Smooth muscle cell of the brain vasculature (primary cell): ENCODE measurements at places on chromosomes 1 and 21.

DNA sequence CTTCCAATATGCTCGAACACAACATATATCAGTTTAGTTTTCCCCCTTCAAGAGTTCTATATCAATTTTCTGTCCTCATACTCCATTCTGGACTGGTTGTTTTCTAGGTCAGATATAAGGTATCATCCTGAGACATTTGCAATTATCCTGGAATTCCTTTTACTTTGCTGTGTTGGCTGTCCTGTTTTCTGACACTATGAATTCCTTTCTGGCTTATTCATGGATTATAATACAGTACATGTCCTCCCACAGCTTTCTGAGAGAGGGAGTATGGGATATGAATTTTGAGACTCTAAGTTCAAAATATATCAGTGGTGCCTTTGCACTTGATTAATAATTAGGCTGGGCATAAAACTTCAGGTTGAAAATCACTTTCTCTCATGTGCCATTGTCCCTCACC lies 11.9 kb downstream of the PHTF1 start:
- DNase-seq = no peak

- DNase-seq = no peak
These were observed 13.2 kb upstream of the SLC41A1 start for GRCh38 chr1:205826016-205826806.

DNA sequence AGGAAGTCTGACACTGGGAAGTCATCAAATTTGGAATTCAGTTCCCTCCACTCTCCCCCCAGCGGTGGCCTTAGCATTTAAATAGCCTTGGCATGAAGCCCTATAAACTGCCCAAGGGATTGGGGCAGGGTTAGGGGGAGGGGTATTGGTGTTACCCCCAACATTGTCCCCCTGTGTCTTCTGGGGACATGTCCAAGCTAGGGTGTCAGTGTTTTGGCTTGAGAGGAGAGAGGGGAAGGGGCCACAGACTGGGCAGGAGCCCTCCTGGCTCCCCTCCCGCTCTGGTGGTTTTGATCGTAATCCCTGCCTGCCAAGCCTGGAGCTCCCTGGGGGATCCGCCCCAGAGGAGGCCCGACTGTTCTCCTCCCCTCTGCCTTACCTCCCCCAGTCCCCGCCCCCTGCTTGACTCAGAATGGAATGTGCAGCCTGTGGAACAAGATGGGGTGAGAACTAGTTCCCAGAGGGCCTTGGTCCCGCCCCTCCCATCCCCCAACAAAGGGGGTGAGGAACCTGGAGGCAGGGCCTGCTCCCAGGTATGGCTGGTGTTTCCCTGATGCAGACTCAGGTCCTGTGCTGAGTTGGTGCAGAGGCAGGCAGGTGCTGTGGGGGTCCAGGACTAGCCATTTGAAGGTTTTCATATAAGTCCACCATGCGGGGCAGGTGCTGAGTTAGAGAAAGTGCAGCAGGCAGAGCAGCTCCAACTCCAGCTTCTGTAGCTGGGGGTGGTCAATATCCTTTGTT lies 7.4 kb downstream of the SOX13 start:
- no peak for DNase-seq

DNA sequence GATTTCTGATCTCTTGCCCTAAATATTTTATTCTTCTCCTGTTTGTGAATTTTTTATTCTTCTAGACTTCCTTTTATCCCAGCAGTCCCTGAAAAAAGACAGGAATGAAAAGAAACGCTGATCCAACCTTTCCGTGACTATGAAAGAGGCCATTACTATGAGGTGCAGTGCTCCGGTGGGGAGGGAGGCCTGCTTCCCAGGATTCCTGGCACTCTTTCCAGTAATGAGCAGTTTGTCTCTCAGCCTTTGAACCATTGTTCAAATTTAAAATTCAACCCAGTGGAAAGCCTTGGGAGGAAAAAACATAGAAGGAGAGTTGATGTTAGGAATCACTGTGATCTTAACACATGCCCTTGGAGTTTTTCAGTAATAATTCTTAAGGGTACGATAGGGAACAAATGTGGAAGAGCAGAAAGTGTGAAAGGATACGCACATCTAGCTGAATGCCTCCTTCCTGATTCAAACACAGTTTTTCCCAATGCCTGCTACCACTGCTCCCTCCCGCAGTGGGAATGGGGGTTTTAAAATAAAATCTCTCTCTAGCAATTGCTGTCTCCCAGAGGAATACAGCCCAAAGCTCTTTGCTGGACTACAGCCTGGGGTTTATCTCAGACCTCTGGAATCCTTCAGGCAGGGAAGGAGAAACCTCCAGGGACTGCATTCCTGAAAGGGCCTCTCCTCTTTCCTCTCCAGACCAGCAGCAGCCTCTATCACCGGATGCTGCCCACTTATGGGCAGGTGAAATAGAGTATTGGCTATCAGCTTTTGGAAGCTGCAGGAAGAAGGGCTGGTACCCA lies 6.1 kb downstream of the IER5 start:
- no peak for DNase-seq

- DNase-seq = no peak
These were observed 51.8 kb downstream of the CD46 start for GRCh38 chr1:207803678-207804077.

DNA sequence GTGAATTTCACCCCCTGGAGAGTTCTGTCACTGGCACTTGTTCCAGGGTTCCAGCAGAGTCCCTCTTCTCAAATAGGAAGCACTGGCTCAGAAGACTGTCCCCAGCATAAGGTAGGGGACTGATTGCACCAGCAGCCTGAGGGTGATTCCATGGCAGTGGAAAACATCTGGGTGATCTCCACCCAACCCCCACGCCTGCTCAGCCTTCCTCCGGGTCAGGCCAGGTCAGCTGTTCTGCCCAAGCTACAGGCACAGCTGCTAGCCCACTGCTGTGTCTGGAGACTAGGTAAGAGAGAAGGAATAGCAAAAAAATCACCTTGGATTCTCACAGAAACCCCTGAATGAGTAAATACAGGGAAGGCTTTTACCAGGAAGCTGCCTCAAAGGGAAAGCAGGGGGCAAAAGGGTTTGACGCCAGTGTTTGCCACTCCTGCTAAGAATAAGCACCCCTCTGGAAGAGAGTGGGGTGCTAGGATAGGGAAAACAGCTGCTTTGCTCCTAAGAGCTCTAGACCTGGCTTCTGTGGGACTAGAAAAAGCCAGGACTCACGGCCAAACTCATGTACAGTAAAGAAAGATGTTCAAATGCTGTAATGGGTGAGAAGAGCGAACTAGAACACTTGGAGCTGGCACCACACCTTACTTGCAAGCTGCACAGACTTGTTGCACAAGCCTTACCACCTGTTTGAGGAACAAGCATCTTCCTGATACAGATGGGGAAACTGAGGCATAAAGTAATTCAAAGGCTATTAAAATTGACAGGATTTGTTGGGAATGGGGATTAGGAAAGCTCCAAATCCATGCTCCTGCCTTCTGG lies 1.0 kb upstream of the DENND2D start:
- DNase-seq = no peak

GRCh38 chr1:40140211-40140973 lies 20.8 kb upstream of the RLF start:
- DNase-seq = no peak

GRCh38 chr1:169072945-169073725 lies 33.4 kb upstream of the ATP1B1 start:
- DNase-seq = no peak

GRCh38 chr1:43719063-43719462 lies 11.7 kb downstream of the ST3GAL3 start:
- DNase-seq = no peak

DNA sequence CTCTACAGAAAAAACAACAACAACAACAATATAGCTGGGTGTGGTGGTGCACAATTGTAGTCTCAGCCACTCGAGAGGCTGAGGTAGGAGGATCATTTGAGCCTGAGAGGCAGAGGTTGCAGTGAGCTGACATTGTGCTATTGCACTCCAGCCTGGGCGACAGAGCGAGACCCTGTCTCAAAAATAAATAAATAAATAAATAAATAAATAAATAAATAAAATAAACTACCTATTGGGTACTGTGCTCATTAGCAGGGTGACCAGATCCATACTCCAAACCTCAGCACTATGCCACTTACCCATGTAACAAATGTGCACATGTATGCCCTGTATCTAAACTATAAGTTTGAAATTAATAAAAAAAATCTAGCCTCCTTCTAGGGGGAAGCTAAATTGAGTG lies 369.4 kb upstream of the AJAP1 start:
- DNase-seq = no peak

DNA sequence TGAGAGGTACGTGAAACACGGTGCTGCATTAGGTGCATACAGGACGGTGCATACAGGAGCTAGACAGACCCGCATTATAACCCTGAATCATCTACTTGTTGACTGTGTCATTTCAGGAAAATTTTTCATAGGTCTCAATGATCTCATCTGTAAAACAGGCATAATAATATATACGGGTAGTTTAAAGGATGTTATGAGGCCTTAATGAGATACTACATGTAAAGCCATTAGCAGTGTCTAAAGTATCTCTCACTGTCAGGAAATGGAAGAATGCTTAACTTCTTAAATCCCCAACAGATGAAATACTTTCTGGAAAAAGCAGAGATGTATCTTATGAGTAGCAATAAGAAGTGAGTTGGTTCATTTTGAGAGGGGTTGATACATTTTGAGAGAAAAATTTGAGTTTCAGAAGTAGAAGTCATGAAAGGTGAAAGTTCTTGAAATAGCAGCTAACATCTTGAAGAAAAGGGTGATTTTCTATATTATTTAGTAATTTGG lies 669.6 kb downstream of the PTPRC start:
- no peak for DNase-seq

GRCh38 chr1:208241512-208241911 lies 2.7 kb downstream of the PLXNA2 start:
- DNase-seq = no peak

GRCh38 chr1:200979574-200980451 lies 43.7 kb downstream of the KIF21B start:
- no peak for DNase-seq

DNA sequence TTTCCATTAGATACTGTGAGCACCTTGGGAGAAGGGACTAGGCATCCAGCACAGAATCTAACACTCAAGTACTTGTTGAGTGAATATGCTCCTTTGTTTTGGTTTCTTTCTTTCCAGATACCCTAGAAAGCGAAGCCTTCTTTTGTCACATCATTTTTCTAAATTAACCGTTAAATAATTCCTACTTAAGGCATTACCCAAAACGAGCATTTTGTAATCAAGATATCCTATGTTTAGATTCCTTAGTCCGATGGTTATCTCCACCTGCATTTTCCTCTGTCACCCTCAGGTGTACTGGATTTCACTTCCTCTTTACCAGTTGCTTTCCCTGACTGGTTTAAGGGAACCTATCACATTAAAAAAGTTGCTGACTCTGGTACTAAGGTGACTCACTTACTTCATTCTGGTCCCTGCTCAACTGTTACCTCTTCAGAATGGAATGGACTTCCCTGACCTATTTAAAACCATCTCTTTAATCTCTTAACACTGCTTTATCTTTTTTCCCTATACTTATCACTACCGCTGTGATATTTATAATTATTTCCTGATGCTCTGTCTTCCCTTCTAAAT lies 3.2 kb downstream of the B3GALNT2 start:
- no peak for DNase-seq

DNA sequence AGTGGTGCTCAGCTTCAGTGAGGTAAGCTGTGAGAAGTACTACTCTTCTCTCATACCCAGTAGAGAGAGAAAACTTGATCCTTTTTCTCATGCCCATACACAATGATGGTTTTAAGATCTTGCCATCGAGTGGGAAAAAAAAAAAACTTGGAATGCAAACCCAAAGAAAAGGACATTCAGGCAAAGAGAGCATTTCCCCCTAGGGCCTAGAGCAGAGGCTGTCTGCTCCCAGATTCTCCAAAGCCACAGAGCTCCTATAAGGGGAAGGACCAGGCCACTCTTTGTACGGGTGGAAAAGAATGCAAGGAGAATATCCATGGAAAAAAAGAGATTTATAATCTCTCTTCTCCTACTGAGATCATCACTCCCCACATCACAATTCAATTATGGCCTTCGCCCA lies 34.9 kb downstream of the MROH9 start:
- DNase-seq = no peak

DNA sequence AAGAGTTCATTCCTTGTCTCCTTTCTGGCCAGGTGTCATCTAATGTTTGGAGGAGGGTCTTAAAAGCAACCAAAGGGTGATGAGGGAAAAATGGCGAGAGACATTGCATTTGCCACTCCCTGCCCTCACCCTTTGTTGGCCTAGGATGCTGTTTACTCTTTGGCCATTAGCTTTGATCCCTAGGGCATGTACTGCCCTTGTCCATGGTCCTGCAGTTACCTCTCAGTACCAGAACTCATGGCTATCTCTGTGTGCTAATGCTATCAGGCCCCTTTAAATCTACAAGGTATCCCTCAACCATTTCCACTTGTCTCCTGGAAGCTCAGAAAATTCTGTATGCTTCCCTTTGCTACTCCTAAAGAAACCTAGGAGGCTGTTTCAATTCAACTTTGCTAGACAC lies 424.8 kb upstream of the PLXNA2 start:
- DNase-seq = no peak

DNA sequence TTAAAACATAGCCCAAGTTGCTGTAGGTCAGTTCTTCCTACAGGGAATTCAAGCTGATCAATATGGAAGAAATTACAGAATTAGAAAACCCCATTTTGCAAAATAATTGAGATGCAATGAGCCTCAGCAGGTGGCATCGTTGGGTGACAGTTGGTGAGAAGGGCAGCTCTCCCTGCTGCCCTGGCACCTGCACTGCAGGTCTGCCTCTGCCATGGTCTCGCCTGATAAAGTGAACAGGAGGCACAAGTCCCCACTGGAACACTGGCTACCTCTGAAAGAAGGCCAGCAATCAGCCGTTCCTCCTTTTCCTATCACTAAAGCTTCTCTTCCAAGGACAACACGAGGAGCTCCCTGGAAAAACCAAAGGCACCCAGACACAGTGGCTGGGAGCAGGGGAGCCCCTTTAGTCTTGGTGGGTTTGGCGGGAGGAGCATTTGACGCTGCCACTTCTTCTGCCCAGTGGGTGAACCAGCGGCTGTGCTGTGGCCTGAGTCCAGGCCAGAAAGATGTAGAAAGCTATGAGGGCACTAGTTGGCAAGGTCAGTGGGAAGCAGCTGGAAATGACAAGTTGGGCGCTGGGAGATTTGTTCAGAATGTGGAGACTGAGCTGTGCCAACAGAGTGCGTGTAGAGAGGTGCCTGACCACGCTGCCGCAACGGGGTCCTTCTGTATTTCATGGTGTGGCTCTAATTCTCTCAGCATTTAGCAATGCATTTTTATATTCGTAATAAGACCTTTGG lies 93.1 kb downstream of the RIPK4 start:
- DNase-seq = no peak

GRCh38 chr1:86828024-86828423 lies 85.9 kb downstream of the SELENOF start:
- DNase-seq = no peak

- no peak for DNase-seq
These were observed 72.2 kb upstream of the SELENON start for GRCh38 chr1:25727635-25728286.

- no peak for DNase-seq
These were observed 178.6 kb downstream of the BACH1 start for GRCh38 chr21:29477347-29477746.

GRCh38 chr1:219717536-219717935 lies 104.6 kb upstream of the ZC3H11B start:
- no peak for DNase-seq

DNA sequence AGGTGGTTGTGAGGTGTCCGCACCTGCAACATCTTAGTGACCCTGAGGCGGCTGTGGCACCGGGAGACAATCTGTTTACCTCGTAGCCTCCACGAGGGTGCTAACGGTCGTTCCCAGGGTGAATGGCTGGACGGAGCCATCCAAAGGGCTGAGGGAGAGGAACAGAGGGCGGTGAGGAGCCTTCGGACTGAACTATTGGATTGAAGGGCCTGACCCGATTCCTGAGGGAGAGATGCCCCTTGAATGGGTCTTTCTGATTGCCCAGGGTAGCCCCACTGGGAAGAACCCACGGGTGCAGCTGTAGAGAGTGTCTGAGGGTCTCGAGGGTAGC lies 2.3 kb downstream of the NR5A2 start:
- DNase-seq = no peak
